ENCODE measurements at places on chromosomes 16 and 17. TPM values are rescaled to one million over a fixed set of nuclear protein-coding genes. Genes with fewer than 3 reads are reported as not detected.

DNA sequence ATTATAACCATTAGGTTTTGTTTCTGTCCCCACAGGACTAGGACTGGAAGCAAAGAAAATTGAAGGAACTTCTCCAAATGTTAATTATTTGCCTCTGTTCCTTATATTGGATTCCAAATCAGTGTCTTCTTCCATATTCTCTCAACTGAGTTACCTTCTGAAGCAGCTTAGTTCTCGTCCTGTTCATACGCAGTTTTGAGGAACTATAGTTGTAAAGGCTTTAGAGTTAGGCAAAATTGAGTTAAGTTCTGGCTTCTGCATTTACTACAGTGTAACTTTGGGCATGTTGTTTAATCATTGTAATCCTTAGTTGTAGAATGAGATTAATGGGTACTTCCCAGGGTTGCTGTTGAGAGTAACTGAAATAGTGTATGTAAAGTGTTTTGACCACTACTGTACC, 11.2 kb downstream of the CBFB start:
- no peak for DNase-seq

DNA sequence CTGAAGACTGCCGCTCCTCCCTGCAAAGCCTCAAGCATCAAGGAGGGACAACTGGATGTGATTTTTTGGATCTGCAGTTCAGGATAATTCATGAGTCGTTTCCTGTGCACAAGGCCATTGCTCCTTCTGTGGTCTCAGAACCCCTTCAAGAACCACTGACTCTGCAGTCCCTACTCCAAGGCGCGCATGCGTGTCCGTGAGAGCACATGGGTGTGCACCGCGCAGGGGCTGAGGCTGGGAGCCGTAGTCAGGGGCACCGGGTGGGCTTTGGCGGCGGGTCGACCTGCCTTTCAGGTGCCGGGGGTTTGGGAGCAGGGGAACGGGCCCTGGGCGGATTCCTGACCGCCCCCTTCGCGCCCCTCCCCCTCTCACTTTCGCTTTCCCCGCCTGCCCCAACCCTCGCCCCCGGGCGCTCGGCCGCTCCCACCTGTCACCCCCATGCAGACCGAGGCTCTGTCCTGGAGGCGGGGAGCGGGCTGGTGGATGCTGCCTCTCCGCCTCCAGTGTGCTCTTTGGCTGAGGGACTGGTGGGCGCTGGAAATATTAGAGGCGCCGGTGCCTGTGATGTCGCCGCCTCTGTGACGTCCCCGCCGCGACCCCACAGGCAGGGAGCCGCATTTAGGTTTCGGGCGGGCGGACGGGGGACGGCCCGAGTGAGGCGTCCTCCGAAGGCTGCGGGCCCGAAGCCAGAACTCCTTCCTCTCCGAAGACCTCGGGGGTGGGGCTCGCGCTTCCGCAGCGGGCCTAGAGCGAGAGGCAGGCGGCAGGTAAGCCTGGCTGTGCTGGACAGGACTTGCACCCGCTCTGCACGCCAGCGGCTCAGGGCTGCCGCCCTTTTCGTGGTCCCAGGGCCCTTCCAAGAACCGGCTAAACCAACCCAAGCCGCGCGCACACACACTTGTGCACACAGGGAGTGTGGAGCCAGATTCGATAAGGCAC, at the start of gene SPATA32:
SPATA32 (minus strand) TSS at position 518 of the 939 bp plus-strand sequence; CDS start at position 440, 78 bp downstream.
- no peak for DNase-seq

GRCh38 chr16:88170528-88170991, 212.2 kb upstream of the ZNF469 start:
- DNase-seq, result no peak

DNA sequence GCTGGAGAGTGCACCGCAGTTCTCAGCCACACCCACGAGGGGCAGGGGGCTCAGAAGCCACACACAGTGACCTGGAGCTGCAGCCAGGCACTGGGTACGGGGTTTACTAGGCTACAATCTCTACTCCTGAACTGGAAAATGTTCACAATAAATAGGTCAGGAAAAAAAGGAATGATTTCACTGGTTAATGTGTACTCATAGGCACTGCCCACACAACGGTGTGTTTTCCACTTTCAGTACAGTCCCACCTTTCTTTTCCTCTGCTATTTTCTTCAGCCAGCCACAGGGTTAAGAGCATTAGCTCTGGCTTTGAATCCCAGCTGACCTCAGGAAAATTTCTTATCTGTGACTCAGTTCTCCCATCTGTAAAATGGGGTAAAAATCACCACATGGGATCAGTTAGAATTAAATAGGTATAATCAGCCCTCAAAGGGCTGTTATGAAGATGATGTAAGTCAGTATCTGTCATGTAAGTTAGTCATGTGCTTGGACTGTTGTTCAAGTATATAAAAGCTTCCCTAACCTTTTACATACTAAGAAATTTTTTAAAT, 35.7 kb downstream of the ZCCHC14 start:
- DNase-seq, result no peak

DNA sequence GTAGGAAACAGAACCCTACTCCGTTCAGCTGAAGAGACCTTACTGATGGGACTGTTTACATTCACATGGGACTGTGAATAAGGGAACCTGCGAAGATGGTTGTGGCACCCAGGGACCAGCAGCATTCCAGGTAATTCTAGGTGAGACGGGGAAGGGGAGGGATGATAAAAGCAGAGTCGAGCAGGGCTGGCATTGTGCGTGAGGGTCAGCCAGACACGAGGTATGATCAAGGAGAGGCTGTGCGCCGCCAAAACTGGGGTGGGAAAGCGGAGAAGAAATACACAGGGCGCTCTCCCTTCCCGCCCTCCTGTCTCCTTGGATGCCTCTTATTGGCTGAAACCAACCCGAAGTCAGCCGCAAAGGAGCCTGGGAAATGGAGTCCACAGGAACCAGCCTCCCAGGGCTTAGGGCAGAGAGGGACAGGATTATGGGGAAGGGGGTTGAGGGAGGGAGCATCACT, 38.4 kb upstream of the CSNK2A2 start:
- peak; percentile 57 for DNase-seq

- no peak for DNase-seq
Measured at GRCh38 chr17:61131585-61131984, 268.1 kb upstream of the TBX2 start.

DNA sequence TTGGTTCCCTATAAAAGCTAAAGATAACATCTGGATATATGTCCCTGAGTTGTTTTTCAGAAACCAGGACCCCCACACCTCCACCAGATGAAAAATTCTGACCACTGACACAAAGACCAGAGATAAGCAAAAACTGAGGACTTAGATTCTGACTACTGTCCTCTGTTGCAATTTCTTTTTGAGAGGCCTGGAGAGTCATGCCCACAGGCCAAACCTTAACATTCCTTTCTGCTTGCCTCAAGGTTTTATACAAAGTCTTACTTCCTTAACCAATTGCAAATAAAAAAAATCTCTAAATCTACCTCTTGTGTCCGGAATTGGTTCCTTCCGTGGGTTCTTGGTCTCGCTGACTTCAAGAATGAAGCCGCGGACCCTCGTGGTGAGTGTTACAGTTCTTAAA, 228.5 kb downstream of the ABCC12 start:
- no peak for DNase-seq

- no peak for DNase-seq
Measured at GRCh38 chr16:47858333-47858982, 297.3 kb downstream of the ABCC12 start.

DNA sequence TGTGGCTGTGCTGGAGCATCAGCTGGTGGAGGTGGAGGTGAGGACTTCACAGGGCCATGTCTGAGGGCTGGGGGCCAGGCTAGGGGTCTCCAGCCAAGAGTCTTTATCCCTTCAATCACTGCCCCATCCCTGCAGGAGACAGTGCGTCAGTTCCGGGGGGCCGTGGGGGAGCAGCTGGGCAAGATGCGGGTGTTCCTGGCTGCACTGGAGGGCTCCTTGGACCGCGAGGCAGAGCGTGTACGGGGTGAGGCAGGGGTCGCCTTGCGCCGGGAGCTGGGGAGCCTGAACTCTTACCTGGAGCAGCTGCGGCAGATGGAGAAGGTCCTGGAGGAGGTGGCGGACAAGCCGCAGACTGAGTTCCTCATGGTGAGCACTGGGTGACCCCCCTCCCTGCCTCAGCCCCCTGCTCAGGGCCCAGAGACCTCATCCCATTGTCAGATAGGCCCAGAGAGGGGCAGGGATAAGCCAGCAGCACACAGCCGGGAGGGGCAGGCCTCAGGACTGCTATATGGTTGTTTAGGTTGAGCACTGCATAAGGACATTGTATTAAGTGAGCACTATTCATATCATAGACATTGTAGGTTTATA, 2.3 kb upstream of the PYDC1 start:
- no peak for DNase-seq

DNA sequence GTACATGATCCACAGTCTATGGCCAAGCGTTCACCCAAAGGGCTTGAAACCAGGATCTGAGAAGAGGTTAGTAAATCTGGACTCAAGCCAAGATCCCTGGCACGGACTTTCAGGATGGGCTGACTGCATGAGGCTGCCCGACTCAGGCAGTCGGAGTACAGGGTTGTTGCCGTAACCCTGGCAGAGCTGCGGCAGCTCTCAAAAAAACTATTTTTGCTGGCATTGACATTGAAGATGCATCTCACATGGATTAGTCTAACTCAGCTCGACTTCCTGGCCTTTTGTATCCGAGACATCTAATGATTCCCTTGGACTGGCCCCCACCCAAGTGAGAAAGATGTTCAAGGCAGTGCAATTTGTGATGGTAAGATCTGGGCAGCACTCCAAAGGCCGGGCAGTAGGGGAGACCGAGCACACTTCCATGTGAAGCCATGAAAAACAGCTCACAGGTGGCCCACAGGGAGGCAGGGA, 6.2 kb downstream of the SLC47A1 start:
- no peak for DNase-seq

DNA sequence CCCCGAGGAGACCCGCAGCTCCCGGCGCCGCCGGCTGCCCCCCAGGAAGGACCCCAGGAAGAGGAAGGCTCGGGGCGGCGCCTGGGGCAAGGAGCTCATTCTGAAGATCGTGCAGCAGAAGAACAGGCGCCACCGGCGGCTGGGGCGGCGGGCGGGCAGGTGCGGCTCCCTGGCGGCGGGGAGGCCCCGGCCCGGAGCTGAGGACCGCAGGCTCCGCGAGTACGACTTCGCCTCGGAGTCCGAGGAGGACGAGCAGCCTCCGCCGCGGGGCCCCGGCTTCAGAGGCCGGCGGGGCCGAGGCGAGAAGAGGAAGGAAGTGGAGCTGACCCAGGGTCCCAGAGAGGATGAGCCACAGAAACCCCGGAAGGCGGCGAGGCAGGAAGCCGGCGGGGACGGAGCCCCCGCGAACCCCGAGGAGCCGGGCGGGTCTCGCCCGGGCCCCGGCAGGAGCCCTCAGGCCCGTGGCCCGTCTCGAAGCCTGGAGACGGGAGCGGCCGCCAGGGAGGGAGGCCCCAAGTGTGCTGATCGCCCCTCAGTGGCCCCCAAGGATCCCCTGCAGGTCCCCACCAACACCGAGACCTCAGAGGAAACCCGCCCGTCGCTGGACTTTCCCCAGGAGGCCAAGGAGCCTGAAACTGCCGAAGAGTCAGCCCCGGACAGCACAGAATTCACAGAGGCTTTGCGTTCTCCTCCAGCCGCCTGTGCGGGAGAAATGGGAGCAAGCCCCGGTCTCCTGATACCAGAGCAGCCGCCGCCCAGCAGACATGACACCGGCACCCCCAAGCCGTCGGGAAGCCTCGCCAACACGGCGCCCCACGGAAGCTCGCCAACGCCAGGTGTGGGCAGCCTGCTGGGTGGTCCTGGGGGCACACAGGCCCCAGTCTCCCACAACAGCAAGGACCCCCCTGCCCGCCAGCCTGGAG, 22.3 kb upstream of the ZFPM1 start:
- no peak for DNase-seq

DNA sequence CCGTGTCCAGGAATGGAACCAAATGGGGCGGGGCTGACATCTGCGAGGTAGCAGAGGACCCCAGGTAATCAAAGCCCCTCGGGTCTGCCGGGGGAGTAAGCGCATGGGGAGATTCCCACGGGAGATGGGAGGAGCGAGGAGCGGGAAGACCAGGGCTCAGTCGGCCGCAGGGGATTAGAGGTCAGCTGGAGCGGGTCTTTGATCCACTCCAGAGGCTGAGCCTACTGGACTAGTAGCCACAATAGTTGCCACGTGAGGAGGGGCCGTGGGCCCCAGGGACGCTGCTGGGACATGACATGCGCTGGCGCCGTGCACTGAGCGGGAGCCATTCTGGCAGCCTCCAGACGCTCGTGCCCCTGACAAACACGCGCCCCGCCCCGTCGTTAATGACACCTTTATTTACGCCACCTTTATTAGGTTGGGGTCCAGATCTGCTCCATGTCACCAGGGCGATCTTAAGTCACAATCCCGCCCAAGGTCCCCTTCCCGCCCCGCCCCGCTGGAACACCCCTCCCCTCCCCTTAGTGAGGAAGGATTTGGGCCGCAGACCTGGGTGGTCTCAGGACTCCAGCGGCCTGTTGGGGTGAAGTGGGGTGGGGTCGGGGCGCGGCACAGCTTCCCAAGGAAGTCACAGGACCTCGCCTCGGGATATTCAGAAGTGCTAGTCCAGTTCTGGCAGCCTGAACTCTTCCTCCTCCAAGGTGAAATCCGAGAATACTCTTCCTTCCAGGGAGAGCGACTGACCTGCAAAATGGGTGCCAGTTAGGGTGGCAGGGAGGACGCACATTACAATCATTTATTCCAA, 15.0 kb downstream of the PPY start:
- DNase-seq, result no peak

- no peak for DNase-seq
Measured at GRCh38 chr17:2883544-2884213, 87.4 kb downstream of the RAP1GAP2 start.

DNA sequence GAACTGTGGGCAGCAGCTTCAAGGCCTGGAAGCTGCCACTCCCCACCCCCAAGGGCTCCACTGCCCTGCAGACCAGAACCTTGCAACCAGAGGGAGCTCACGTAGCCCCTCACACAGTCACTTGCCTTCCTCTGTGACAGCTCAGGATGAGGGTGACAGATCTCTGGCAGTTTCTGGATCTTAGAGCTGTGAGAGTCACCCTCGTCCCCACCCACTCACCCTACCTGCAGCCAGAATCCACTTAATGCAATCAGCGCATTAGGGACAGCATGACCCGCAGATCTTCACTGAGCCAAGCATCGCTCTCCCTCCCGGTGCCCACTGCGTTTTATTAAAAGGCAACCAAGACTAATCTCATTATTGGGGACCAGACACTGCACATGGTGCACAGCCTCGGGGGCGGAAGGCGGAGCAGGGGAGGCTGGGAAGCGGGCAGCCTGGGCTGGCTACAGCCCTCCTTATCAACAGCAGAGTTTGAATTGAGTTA, 3.5 kb downstream of the CYB561 start:
- DNase-seq, result no peak

- no peak for DNase-seq
Measured at GRCh38 chr17:2040219-2040827, 1.5 kb upstream of the OVCA2 start.

DNA sequence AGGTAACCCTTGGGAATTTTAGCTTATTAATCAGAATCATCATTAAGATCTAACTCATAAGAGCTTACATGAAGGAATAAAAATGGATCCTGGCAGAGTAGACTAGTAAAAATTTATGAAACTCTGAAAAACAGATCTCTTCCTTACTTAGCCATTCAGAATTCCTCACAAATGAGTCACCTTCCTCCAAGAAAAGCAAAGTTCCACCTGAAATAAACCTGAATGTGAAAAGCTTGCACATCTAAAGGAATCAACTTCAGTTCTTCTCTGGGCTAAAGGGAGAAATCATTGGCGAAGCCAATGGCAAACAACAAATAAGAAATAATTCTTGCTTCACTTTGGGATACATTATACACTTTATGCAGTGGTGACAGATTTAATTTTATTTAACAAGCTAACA, 22.7 kb downstream of the MYO1D start:
- DNase-seq, result peak; percentile 3

Gene HCRT
- total RNA-seq, result not detected

Gene TMC8
- total RNA-seq, result 7.8 TPM

Gene UNC13D
- 20.2 TPM for total RNA-seq

Gene PRAC2
- total RNA-seq, result not detected

Gene NPW
- total RNA-seq, result 226 TPM

Gene HELZ
- total RNA-seq, result 40.5 TPM

Gene SLFN12
- total RNA-seq, result not detected

Gene PRR35
- not detected for total RNA-seq

Measured in HCT116 (cell line).